ENCODE measurements at places on chromosomes 12 and 14.

DNA sequence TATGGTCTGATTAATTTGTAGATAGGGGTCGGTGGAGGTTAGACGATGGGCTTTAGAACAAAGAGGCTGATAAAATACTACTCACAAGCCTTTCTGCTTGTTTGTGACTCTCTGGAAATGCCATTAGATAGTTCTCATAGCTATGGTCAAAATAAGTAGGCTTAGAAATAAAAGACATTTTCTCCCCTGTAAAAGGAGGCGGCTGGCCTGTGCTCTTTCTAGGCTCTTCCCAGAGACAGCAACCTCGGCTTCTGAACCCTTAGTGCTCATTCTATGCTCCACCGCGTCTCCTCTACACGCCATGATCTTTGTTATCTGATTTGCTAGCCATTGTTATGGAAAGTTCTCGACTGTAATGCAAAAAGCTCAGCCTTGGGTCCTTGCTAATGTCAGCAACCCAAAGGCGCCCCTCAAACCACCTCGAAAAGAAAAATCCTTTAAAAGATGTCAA, 64.5 kb downstream of the CRADD start:
- DNase-seq, result no peak

- DNase-seq, result no peak
Measured at GRCh38 chr12:53097564-53098353, at the start of gene IGFBP6. Gene IGFBP6, plus strand, starts transcription at chr12:53097667. Its CDS starts 51 bp downstream, at chr12:53097718.

DNA sequence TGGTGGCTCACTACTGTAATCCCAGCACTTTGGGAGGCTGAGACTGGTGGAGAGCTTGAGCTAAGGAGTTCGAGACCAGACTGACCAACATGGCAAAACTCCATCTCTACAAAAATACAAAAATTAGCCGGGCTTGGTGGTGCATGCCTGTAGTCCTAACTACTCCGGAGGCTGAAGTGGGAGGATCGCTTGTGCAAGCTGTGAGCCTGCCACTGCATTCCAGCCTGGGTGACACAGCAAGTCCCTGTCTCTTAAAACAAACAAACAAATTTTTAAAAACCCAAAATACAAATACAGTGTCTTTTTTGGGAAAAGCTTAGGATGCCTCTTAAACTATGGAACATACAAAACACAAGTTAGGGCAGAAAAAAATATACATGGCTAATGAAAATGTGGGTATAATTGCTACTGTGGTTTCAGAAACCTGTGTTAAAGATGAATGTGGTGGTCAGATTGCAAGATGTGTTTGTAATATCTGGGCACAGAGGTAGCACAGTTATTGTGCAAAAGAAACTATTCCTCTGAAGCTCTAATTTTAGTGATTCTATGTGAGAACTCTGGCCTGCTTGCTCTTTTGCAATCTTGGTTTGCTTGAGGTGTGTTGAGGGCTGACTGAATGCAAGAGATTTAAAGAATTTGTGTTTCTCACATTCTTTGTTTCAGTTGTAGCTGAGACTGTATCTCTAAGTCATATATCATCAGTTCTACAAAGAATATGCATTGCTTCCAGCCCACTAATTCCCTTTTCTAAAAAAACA, 3.9 kb upstream of the HSPA2 start:
- no peak for DNase-seq

- DNase-seq, result no peak
Measured at GRCh38 chr12:111455448-111456320, 50.0 kb downstream of the SH2B3 start.

GRCh38 chr12:39764944-39765560, 145.4 kb upstream of the ABCD2 start:
- no peak for DNase-seq

DNA sequence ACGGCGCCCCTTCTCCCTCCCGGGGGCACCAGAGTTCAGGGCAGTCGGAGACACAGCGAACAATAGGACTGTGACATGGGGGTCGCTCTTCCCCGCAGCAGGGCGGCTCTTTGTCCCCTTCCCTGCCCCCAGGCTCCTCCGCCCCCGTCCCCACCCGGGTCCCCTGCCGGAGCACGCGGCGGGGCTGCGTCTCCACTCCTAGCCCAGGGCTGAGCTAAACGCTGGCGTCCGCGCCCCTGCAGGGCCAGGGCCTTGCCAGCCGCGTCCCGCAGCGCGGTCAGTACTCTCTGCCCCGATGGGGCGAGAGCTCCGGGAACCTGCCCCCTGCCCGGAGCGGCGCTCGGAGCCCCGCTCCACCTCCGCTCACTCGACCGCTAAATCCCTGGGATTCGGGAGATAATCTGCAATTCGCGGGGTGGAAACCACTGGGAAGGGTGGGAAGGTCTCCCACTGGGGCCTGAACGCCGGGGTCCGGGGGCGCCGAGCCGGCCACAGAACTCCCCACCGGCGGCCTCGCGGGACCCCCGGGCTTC, 825 bp upstream of the CCDC85C start:
- DNase-seq, result no peak

- no peak for DNase-seq
Measured at GRCh38 chr14:81829447-81829846, 295.8 kb upstream of the SEL1L start.

DNA sequence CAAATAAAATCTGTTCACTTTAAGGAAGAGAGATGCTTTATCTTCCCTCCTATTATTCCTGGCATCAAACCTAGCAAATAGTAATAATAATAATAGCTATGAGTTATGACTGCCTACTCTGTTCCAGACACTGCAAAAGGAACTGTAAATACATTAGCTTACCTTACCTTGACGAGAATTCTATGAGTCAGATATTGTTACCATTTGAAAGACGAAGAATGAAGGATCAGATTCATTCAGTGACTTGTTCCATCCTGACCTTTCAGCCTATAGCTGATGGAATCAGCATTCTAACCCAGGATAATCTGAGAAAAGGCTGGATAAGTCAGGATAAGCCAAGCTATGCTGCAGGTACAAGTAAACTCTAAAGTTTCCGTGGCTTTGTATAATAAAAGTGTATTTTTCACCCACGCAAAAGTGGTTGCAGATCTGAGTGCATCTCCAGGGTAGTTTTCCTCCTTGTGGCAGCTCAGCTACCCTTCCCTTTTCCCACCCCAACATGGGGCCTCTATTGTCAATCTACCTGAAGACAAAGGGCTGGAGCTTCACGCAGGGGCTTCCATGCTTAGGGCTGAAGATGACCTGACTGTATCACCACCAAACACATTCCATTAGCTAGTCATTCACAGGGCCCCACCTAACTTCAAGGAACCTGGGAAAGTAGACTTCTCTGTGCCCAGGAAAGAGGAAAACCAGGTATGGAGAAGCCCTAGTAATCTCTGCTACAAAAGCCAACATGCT, 57.2 kb upstream of the CCND2 start:
- no peak for DNase-seq

- no peak for DNase-seq
Measured at GRCh38 chr12:106030210-106031071, 108.3 kb downstream of the NUAK1 start.

DNA sequence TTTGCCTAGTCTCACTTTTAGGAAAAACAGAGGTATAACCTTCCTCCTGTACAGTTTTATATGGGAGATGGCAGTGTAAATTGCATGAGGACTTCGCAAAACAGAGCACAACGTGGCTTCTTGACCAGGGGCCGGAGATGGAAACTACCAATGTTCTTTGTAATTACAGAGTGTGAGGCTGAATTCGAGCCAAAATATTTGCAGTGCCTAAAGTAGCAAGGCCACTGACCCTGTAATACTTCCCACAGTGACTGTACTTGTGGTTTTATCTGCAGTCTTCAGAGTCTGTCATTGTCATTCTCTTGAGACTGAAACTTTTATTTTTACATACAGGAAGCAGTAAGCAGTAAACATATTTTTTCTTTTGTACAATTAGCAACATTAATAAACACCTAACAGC, 98.9 kb downstream of the RERG start:
- DNase-seq, result no peak

DNA sequence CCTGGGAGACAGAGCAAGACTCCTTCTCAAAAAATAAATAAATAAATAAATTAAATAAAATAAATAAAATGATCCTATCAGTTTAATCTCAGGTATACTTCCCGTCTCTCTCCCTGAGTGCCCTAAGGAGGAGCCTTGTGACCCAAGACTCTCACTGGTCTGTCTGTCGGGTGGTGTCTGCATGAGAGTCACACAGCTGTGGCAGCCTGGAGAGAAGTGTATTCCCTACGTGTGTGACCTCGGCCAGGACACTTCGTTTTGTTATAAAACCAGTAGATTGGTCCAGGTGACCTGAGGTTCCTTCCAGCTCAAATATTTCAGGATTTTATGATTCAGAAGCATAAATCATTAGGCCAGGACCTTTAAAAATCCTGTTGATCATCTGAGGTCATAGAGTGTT, 4.8 kb downstream of the SYNE3 start:
- DNase-seq, result no peak

- no peak for DNase-seq
Measured at GRCh38 chr14:49955024-49955423, 62.1 kb downstream of the ARF6 start.

GRCh38 chr14:101535232-101535631, 26.1 kb upstream of the DIO3 start:
- no peak for DNase-seq

GRCh38 chr12:123849517-123849916, 87.4 kb downstream of the DNAH10 start:
- no peak for DNase-seq

- DNase-seq, result no peak
Measured at GRCh38 chr14:37150414-37150813, 22.0 kb downstream of the SLC25A21 start.

DNA sequence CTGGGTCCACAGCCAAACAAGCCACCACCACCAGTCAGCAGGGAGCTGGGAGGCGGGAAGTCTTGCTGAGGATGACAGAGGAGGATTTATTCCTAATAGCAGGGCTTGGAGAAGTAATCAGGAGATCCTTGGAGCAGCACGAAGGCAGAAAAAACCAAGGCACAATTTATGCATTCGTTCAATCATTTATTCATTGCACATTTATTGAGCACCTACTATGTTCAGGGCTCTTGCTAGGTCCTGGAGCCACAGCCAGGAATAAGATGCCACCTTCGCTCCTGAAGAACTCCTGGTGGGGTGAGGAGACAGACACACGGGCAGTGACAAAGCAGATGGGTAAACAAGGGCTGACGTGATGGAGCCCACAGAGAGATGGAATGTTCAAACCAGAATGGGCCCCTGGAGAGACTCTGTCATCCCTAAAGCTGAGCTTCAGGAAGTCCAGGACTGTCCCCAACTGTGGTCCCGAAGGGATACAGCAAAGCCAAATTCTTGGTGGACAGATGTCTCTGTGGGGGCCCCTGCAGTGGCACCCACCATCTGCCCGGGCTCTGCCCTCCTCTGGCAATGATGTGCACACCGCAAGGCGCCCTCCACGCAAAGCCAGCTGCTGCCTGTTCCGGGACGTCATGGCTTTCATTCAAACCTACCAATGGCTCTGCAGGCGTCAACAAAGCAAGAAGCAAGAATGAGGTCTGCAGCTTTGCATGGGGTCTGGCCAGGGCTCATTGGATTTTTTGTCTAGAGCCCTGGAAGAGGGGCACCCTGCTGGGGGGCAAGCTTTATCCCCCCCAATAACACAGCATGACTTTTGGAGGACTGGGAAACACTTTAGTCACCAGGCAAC, 3.0 kb upstream of the TESC start:
- DNase-seq, result no peak

DNA sequence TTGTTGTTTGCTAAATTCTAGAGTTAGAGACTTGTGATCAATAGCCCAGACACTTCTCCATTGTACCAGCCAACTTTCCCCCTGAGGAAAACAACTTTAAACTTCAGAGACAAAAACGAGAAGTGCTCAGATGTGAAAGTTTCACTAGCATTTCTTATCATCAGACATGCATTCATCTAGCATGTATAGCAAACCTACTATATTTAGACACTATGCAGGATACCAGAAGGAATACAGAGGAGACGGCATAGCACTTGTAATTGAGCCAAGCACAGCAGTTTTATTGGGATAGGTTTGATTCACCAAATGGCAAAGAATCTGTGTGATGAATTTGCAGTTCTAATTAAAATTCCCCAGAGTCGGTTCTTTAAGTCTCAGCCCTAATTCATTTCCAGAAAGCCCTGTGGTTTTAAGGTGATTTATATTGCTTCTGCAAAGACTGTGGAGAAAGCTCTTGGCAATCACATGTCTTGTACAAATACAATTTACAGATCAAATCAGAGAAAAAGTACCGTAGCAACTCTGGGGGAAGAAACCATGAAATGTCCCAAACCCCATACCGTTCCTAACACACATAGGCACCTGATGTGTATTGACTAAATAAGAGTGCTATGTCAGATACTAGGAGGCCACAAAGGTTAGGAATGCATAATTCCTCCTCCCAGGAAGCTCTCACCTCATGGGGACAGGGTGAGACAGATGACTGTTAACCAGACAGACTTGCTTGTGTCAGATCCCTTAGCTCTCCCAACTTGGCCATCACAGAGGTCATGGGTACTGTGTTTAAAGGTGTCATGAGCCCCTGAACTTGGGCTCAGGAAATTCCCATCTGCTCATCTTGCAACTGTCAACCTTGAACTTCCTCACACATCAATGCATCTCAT, 69.6 kb upstream of the KRAS start:
- no peak for DNase-seq

- no peak for DNase-seq
Measured at GRCh38 chr14:82510007-82510406, 976.4 kb upstream of the SEL1L start.

- no peak for DNase-seq
Measured at GRCh38 chr12:40587970-40588369, 104.3 kb upstream of the CNTN1 start.

DNA sequence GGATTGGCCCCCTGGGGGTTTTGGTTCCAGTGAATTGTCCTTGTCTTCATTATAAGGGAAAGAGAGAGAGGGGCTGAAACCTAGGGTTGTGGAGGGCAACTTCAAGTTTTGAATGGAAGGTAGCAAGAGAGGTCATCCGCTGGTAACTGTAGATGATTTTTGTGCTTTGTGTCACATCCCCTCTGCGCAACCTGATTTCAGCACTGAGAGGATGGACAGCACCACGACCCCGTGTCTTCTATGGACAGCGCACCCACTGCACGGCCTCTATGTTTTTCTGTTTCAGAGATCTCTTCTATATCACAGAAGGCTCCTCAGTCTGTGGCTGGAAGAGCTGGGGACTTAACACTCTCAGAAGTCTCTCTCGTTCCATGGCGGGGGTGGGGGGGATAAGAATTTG, 127.0 kb upstream of the RPH3A start:
- DNase-seq, result no peak

DNA sequence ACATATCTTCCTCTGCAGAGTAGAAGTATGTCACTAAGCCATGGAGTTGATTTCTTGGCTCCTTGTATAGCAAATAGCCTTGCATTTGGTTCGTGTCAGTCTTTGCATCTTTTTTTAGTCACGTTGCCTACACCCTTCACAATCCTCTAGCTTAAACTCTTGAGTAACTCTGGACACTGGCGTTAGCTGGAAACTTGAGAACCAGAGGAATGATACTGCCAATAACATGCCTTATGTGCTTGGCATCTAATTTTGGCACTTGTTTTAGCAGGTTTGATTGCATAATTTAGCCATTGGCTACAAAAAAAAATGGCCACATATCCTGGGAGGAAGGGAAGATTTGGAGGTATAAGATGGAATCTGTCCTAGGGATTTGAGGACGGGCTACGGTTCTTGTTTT, 136.2 kb downstream of the ETV6 start:
- no peak for DNase-seq

- DNase-seq, result no peak
Measured at GRCh38 chr12:19704966-19705365, 265.7 kb downstream of the AEBP2 start.

GRCh38 chr14:43438056-43438455, 1069.0 kb downstream of the FSCB start:
- no peak for DNase-seq

GRCh38 chr12:59193476-59194050, 273.3 kb upstream of the LRIG3 start:
- no peak for DNase-seq

All from caudate nucleus (tissue), 63 donors.